CD8-positive, alpha-beta T cell (primary cell): ENCODE measurements at places on chromosomes 1 and 21.

GRCh38 chr1:24870551-24871195 lies 59.4 kb downstream of the RUNX3 start:
- peak; percentile 30 for DNase-seq

DNA sequence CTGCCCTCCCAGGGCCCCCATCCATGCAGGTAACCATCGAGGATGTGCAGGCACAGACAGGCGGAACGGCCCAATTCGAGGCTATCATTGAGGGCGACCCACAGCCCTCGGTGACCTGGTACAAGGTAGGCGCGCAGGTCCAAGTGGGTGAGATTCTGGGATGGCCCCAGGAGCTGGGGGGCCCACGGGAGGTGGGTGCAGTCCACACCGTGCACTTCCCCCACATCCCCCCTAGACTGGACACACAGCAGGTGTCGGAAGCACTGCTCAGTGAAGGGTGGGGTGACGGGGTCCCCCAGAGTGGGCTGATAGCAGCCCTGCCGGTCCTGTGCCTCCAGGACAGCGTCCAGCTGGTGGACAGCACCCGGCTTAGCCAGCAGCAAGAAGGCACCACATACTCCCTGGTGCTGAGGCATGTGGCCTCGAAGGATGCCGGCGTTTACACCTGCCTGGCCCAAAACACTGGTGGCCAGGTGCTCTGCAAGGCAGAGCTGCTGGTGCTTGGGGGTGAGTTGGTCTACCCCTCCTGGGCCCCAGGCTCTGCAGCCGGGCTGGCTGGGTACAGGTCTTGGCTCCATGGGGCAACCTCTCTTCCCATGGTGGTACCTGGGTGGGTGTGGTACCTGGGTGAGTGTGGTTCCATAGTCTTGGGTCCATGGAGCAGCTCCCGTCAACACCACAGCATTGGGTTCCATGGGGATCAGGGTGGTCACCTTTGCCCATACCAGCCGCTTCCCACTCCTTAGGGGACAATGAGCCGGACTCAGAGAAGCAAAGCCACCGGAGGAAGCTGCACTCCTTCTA lies 40.4 kb downstream of the TRIM11 start:
- DNase-seq = no peak

GRCh38 chr1:116933606-116934515 lies 24.1 kb downstream of the PTGFRN start:
- DNase-seq = no peak

DNA sequence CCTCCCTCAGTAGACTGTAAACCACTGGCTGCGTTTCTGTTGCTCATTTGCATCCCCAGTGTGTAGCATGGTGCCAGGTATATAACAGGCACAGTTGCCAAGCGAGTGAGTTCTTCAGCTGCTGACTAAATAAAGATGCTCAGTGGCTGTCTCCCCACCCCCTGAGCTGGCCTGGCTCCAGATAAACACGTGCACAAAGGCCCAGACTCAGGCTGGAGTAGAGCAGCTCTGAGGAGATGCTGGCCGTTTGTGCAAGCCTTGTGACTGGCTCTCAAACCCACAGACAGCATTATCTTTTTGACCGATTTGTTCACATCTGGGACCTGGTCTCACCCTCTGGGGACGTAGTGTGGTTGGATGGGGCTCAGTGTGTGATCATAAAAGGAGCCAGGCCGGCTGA lies 7.1 kb downstream of the CHRNB2 start:
- no peak for DNase-seq

DNA sequence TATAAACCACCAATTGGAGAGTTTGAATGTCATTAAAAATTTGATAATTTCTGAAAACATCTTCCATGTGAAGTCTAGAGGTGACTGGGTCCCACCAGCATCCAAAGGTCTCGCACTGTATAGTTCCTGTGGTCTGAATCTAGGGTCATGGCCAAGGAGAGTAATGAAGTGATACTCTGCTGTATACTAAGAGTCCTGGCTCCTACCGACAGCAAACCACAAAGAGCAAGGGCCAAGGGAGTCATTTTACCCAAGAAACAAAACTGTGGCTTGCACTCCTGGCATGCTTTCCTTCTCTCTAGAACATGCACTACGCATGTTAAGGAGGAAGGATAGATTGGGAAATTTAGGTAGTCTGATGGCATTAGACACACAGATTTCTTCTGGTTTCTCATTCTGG lies 115.6 kb downstream of the BRINP2 start:
- DNase-seq = no peak

- no peak for DNase-seq
Measured at GRCh38 chr1:214296860-214297745, 16.1 kb downstream of the SMYD2 start.

- no peak for DNase-seq
Measured at GRCh38 chr1:63698001-63698838, 75.6 kb upstream of the ROR1 start.

- no peak for DNase-seq
Measured at GRCh38 chr1:10833630-10834557, 37.4 kb upstream of the CASZ1 start.

- DNase-seq = no peak
Measured at GRCh38 chr1:90488451-90488850, 228.7 kb downstream of the BARHL2 start.

- DNase-seq = no peak
Measured at GRCh38 chr1:204289280-204289679, 70.4 kb downstream of the PLEKHA6 start.

DNA sequence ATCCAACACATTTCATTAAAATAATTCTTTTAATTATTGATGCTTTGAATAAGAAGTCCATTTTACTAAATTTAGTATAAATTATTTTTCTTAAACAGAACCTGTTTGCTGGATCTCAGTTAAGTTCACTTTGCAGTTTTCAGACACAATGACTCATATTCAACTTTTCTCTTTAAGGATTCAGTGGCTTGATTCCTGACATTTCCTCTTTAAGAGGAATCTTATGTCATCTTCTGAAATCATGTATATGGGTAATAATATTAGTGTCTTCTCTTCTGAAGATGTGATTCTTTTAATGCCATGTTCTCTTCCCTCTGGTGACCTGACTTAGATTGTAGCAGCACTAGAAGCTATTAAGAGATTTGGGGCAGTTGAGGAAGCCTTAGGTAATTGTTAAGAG lies 12.6 kb downstream of the CREG1 start:
- DNase-seq = no peak

GRCh38 chr1:17422461-17422860 lies 17.0 kb downstream of the RCC2 start:
- DNase-seq = no peak

- DNase-seq = no peak
Measured at GRCh38 chr1:201525193-201525778, 13.6 kb upstream of the NAV1 start.

DNA sequence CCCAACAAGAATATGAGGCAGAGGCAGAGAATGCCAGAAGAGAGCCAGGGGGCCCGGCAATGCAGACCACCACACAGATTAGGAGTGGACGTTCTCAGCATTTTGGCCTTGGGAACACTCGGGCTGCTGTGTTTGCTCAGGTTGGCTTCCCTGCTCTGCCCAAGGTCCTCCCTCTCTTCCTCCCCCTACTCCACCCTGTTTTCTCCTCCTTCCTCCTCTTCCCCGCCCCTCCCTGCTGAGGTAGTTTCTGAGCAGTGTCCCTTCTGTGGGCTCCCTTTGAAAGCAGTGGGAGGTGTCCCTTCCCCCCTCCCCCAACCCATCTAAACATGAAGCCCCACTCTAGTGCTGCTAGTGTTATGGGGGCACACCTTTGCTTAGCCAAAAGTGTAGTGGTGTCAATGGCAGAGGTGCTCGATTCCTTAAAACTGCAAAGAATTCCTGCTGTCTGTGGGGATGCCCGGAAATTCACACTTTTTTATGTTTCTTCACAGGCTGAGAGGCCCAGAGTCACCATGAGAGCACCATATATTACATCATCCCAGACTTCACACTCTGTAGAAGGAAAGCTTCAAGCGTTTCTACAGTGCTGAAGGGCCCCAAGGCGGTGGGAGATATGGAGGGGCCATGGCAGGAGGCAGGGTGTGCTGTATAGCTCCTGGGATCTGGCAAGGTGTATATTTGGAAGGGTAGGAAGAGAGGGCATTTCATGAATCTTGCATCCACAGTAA lies at the start of gene HHIPL2:
TSS of gene HHIPL2 (minus strand) at position 161 of the 728 bp plus-strand sequence. CDS start at position 101, 60 bp downstream.
- DNase-seq = no peak

GRCh38 chr1:106254748-106255147 lies 801.7 kb upstream of the PRMT6 start:
- DNase-seq = no peak
